ENCODE measurements at places on chromosomes 2 and 18.
A peak's percentile ranks its signal among the peaks of the same experiment; 100 is the strongest.

- peak; percentile 21 for DNase-seq
Observed at GRCh38 chr2:75896779-75897366, 186.2 kb upstream of the GCFC2 start.

DNA sequence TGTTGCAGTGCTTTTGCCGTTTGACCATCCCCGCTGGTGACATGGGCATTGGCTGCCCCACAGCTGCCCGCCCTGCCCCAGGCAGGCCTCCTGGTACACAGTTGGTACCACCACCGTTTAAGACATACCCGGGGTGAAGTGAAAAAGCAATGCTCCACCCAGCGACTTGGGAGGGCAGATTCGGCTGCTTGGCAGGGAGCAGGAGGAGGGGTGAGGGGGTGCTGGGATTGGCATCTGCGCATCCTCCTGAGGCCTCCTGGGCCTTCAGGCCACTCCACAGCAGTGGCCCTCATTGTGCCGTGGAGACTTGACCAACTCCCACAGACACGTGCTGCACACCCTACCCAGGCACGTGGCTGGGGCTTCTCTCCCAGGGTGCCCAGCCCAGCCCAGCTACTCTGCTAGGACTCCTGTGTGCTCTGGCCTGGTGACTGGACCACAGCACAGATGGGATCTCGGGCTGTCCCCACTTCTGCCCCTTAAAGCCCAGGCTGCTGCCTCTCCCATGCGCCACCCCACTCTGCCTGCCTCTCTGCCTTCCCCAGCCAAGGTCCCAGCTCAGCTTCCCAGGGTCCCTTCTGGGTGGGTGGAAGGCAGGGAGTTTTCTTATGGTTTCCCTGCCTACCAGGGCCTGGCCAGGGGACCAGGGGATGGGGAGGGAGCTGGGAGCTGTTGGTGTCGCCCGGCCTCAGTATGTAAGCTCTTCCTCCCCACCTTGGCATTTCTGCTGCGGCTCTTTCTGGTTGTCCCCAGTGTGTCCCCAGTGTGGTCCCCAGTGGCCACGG lies 157.0 kb upstream of the HS6ST1 start:
- DNase-seq = no peak

GRCh38 chr2:47088371-47089082 lies 66.6 kb downstream of the STPG4 start:
- DNase-seq = no peak

- no peak for DNase-seq
Observed at GRCh38 chr2:95530734-95531133, 46.2 kb upstream of the TRIM43B start.

DNA sequence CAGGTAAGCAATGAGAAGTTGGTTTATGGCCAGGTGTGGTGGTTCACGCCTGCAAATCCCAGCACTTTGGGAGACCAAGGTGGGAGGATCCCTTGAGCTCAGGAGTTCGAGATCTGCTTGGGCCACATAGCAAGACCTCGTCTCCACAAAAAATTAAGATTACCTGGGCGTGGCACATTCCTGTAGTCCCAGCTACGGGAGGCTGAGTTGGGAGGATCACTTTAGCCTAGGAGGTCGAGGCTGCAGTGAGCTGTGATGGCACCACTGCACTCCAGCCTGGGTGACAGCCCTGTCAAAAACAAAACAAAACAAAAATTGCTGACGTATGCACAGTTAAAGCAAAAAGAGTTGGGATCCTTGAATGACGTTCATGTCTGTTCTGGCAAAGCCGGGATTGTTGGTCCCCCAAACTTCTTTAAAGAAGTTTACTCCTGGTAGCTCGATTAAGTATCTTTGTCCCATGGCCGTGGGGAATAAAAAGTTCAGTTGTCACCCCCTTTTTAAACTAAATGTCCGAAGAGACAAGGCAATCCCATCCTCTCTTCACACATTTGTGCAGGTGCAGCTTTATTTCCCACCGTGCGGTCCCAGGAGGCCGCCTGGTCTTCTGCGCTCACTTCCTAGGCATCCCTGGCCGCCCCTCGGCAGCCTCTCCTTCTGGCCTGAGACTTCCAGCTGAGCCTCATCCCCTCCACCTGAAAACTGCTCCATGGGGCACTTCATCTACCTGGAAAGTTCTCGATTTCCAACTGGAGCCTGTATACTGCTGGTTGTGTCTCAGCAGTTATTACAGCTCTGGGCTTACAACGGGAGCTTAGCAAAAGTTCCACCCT lies 762 bp upstream of the SPOPL start:
- no peak for DNase-seq

DNA sequence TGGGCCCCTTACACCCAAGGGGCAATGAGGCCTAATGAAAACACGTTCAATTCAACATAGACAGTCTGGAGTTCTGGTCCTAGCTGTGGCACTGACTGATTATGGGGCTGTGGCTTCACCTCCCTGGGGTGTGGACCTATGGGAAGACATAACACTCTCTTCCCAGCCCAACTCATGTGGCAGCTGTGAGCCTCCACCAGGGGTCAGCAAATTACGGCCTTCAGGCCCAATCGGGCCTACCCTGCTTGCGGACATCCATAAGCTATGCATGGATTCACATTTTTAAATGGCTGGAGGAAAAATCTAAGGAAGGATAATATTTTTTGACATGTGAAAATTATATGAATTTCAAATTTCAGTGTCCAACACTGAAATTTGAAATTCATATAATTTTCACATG lies 101.3 kb downstream of the LOXHD1 start:
- DNase-seq = no peak

Measured in NCI-H1694 (cell line).